Stimulated activated CD8-positive, alpha-beta memory T cell treated with anti-CD3 and anti-CD28 coated beads, Interleukin-12 subunit alpha, Interleukin-12 subunit beta, amount 100 ng/mL, for 1 hour (primary cell): ENCODE measurements at places on chromosomes 5 and 9.

GRCh38 chr5:75664979-75665378 lies 52.3 kb downstream of the POC5 start:
- DNase-seq, result no peak

GRCh38 chr5:10635257-10635866 lies 71.5 kb downstream of the ANKRD33B start:
- peak; percentile 56 for DNase-seq

DNA sequence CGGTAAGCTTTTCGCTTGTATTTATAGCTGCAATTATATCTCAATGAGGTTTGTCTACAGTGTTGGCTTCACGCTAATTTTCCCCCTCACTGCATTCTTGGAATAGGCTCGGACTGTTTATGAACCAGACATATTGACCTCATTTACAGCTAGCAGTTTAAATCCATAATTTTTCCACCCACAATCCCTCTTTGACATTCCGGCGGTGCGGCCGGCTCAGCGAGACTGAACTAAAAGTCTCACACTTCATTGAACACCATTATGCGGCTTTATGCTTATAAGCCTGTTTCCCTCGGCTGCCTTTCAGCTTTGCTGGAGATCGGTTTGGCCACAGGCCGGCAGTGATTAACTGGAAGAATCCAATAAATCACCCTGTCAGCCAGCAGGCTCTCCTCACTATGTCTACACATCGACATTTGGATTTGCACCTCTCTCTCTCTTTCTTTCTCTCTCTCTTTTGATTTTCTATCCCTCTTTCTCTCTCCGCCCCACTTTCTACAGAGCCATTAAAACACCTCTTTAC lies 315.0 kb upstream of the TLE4 start:
- no peak for DNase-seq

GRCh38 chr5:26660116-26660515 lies 378.3 kb downstream of the CDH9 start:
- no peak for DNase-seq

DNA sequence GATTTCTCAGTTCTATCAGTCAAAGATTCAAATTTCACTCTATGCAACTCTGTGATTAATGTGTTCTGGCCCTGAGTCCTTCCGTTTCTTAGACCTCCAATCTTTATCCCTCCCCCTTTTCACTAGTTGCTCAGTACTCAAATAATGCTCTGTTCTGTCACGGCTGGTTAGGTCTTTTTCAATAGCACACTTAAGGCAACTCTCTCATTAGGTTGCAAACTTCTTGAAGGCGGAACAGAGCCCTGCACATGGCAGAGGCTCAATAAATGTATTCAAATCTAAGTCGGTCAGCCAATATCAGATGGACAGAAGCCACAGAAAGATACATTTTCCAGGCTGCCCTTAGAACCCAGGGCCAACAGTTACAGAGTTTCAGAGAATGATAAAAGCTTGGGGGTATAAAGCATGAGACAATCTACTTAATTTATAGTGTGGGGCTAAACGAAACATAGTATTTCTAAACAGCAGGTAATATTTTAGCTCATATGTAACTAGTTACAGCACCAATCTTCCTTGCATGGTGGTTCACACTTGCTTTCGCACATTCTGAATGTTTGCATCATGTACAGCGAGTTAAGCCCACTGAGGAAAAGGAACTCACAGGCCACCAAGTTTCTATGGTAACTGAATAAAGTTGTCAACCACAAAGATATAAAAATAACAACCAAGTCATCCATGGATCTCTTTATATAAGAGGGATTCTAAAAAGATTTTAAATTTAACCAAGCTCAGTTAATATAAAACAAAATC lies 67.1 kb upstream of the GOLPH3 start:
- DNase-seq, result no peak
